ENCODE measurements at places on chromosomes 3 and 15. TPM values are rescaled to one million over a fixed set of nuclear protein-coding genes. Genes with fewer than 3 reads are reported as not detected.

Gene CAPN3
- 8.1 TPM for total RNA-seq

Gene EPHB3
- 10.2 TPM for total RNA-seq

Gene GOLGA8M
- total RNA-seq, result 2.8 TPM

Gene GOLGA6L7
- total RNA-seq, result not detected

Gene CCRL2
- 9.1 TPM for total RNA-seq

GRCh38 chr15:61173899-61174689 is 55.0 kb downstream of the RORA start:
- DNase-seq, result no peak

DNA sequence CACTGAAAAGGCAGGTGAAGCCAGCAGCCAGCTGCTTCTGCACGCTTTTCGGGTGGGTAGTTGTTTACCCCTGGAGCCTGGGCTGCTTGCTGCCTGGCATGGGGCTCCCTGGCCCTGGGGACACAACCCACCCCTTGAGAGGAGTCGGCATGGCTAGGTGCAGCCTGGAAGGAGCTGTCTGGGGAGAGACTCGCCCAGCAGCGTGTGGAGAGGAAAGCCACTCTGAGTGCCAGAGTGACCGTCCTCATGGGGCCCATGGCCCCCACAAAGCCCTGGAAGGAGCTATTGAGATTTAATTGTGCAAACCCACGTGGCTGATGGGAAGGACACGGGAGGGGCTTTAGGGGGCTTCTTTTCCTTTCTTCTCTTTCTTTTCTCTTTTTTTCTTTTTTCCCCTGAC is 137.5 kb downstream of the OPA1 start:
- DNase-seq, result no peak

GRCh38 chr15:95624100-95624499 is 706.4 kb upstream of the NR2F2 start:
- no peak for DNase-seq

DNA sequence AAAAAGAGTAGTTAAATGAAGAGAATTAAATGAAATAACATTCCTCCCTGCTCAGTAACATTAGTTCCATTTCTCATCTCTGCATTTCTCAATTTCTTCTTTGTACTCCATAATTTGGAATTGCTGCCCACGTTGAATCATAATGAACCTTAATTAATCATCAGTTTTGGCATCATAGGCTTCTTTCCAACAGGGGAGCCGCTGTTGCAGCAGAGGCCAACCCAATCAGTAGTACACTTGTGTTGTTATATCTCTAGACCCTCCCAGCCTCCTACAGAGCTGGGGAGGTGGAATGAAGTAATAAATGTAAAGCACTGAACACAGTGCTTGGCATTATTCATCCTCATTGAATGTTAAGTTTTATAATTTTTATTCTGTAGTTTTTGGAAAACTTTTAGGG is 240.7 kb downstream of the CHST2 start:
- no peak for DNase-seq

DNA sequence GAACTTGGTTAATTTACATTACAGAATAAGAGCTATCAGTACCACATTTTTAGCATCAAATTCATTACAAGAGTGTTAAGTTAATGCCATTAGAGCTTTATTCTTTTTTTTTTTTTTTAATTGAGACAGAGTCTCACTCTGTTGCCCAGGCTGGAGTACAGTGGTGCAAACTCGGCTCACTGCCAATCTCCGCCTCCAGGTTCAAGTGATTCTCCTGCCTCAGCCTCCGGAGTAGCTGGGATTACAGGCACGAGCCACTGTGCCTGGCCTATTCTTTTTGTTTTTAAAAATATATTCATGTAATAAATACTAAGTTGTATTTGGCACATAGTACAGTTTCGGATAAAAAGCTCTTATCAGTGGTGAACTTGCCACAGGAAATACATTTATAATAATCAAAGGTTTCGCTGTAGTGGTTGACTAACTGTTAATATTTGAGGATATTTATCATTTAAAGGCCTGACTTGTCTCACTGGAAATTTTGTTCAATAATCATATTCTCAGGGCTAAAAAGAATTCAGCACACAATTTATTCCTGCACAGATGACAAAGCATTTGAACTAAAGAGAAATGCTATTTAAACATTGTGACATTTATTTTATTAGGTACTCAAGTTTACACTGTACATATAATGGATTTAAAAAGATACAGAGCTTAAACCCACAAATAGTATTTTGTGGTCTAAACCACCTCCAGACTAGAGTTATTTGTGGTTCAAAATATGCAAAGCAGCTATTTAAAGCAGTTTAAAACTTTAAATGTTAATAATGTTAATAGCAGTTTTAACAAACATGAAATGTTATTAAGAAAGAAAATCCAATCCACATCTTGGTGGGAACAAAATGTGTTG is 6.1 kb upstream of the LEKR1 start:
- no peak for DNase-seq

DNA sequence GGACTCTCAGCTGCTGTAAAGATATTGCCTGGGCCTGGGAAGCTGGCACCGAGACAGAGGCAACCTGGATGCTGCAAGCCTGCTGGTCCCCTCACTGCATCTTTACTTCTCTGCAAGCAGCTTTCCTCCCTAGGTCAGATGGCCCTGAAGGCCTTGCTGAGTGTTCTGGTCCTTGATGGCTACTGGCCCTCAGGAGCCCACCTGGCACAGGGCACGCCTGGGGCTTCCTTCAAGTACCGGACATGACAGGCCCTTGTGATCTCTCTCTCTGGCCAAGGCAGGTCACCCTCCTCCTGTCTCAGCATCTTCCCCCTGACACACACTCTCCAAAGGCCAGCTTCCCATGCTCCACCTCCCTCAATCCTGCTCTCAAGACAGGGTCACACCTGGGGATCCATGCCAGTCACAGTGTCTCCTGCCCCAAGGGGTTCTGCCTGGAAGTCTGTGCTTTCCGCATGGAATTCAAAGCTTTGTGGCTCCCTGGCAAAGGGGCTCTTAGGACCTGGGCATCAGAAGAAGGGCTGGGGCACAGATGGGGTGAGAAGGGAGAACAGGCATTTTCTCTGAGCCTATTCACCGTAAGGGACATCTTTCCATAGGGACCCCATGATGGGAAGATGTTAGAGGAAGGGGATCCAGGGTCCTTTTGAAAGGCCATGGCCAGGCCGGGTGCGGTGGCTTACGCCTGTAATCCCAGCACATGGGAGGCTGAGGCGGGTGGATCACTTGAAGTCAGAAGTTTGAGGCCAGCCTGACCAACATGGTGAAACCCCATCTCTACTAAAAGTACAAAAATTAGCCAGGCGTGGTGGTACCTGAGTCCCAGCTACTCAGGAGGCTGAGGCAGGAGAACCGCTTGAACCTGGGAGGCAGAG is 4.7 kb upstream of the PAQR5 start:
- no peak for DNase-seq

DNA sequence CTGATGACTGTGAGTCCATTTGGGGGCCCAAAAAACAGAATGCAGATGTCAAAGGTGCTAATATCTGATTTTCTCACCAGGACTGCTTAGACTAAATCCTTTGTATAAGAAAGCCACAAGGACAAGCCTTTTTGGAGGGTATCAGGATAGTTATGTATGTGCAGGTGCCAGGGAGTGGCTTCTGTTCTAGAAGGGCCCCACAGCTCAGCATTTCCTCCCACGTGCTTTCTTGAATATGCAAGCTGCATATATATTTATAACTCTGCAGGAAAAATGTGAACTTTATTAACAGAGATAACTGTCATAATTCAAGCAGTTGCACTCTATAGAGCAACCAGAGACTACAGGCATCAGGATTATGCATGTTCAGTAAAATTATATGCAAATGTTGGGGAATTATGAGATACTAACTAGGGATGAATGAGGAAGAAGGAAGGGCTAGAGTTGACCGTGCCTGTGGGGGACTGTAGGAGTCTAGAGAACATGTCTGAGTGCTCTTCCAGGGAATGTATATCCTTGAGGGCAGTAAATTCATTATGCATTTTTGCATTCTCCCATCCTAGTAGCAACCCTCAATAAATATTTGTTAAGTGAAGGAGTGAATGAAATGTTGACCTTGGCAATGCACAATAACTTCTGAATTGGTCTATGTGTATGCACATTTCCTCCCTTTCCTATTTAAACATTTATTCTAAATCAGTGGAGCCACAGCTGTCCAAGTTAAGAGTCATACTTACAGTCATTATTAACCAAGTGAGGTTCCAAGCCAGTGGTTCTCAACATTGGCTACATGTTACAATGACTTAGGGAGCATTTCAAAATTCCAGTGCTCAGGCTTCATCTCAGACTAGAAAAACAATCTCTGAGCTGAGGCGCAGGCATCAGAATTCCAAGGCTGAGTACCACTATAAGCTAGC is 94.8 kb upstream of the ANKRD28 start:
- no peak for DNase-seq

Measured in mucosa of gallbladder (tissue), 1 donor.